ENCODE measurements at places on chromosomes 13 and 19. TPM values are rescaled to one million over a fixed set of nuclear protein-coding genes. Genes with fewer than 3 reads are reported as not detected.

- no peaks in the 10 kb centered on the region for H3K36me3 ChIP-seq
- H3K4me1 ChIP-seq, result no peaks in the 10 kb centered on the region
- no peak for DNase-seq
- no peaks in the 10 kb centered on the region for H3K27me3 ChIP-seq
- H3K4me3 ChIP-seq, result no peak overlapping the region
Observed at GRCh38 chr13:54884682-54885081, 1856.1 kb downstream of the OLFM4 start.

- H3K27ac ChIP-seq, result no peak overlapping the region
- peak overlapping the region; percentile 83 for H3K4me3 ChIP-seq
- peaks cover 10% of the 10 kb centered on the region for H3K4me1 ChIP-seq
- DNase-seq, result no peak
- H3K27me3 ChIP-seq, result peaks cover 35% of the 10 kb centered on the region
Observed at GRCh38 chr19:33063356-33063752, 1.3 kb downstream of the RHPN2 start.

DNA sequence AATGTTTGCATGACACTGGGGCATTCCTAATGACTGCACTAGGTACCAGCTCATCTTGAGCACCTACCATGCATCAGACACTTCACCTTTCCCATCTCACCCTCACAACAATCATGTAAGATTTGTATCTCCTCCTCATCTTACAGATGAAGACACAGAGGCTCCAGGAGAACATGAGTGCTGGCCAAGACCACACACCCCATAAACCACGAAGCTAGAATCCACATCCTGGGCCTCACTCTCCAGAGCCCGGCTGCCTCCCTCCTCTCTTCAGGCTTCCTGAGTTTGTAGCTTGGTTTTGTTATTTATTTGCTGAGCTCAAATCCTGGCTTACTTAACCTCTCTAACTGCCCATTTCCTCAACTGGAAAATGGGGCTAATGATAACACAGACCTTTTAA lies 25.9 kb downstream of the FAM216B start:
- H3K27me3 ChIP-seq, result peaks cover 2% of the 10 kb centered on the region
- H3K36me3 ChIP-seq, result no peaks in the 10 kb centered on the region
- H3K4me3 ChIP-seq, result no peak overlapping the region
- no peaks in the 10 kb centered on the region for H3K4me1 ChIP-seq
- no peak overlapping the region for H3K27ac ChIP-seq
- no peak for DNase-seq

DNA sequence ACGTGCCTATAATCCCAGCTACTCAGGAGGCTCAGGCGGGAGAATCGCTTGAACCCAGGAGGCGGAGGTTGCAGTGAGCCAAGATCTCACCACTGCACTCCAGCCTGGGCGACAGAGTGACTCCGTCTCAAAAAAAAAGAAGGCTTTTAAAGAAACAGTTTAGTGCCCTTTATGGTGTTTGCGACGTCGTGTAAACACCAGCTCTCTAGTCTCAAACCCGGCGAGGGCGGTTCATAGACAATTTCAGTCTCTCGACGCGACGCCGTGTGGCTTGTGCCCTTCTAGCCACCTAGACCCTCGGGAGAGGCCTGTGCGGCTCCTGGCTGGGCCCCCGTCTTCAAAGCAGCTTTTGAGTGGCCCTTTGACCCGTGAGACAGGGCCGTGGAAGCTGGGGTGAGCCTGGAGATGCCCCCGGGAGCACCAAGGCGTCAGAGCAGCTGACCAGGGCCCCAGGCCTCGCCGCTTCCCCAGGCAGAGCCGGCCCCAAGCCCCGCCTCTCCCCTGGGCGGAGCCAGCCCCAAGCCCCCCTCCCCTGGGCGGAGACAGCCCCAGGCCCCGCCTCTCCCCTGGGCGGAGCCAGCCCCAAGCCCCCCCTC lies 5.0 kb upstream of the MADCAM1 start:
- no peak for DNase-seq
- peaks cover 15% of the 10 kb centered on the region for H3K27me3 ChIP-seq
- H3K4me3 ChIP-seq, result no peak overlapping the region
- peaks cover 22% of the 10 kb centered on the region for H3K4me1 ChIP-seq
- H3K36me3 ChIP-seq, result peaks cover 5% of the 10 kb centered on the region

DNA sequence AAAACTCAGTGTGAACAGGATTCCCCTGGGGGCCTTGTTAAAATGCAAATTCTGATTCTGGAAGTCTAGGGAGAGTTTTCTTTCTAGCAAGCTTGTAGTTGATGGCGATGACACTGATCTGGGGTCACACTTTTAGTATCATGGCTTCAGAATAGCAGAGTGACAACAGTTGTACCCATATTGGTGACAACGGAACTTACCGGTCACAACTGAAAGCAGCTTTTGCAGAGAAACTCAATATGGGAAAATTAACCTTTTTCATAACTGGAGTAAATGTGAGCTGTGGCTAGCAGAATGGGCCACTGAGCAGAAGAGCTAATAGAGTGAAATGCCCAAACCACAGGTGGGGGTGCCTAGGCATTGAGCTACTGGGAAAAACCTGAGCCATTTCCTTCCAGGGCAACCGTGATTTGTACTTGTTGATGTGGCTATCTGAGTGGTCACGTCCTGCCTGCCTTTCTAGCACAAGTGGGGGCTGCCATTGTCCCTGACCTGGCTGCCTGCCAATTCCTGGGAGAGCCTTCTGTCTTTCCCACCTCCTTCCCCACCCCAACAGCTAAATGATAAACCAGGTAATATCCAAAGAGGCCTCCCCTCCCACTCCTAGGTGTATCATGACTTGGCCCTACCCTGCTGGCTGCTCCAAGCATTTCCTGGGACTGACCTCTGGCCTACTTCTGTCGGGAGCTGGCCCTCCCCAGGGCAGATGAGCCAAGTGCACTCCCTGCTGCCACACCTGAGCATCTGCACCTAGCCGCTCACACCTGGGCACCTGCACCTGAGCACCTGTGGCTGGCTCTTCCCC lies 1.7 kb upstream of the SLC10A2 start:
- peak overlapping the region; percentile 85 for H3K27ac ChIP-seq
- peaks cover 40% of the 10 kb centered on the region for H3K4me1 ChIP-seq
- H3K27me3 ChIP-seq, result no peaks in the 10 kb centered on the region
- H3K36me3 ChIP-seq, result no peaks in the 10 kb centered on the region
- DNase-seq, result no peak

GRCh38 chr19:18197941-18198340 lies 4.9 kb downstream of the MPV17L2 start:
- H3K27ac ChIP-seq, result no peak overlapping the region
- H3K36me3 ChIP-seq, result no peaks in the 10 kb centered on the region
- H3K27me3 ChIP-seq, result peaks cover 3% of the 10 kb centered on the region
- peaks cover 25% of the 10 kb centered on the region for H3K4me1 ChIP-seq
- no peak for DNase-seq

DNA sequence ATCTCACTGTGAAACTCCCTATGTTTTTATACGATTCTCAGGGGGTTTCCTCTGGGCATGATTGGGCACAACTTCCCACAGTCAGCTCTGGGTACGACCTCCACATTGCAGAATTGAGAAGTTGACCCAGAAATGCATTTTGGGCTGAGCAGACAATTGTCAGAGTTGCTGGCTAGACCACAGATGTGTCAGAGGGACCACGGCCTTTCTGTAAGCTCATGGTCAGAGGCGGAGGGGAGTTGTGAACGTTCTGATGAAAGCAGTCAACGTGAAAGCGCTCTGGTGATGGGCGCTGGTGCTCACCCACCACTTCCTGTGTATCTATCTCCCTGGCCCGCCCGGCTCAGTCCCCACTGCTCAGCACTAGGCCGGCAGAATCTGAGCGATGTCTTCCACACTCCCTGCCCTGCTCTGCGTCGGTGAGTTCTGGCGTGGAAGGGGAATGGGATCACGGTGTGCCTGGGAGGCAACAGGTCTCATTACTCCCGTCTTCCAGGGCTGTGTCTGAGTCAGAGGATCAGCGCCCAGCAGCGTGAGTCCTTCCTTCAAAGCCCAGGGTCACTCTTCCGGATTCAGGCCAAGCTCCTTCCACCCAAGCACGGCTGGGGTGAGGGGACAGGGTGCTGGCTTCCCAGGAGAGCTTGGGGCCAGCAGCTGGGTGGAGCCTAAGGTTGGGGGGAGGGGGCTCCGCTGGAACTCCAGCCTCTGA lies at the start of gene NCR1:
Gene NCR1, plus strand, starts transcription at position 346 of the 709 bp plus-strand sequence. Its CDS starts 40 bp downstream, at position 386.
- H3K4me1 ChIP-seq, result no peaks in the 10 kb centered on the region
- H3K36me3 ChIP-seq, result no peaks in the 10 kb centered on the region
- H3K27me3 ChIP-seq, result peaks cover 7% of the 10 kb centered on the region
- DNase-seq, result no peak

DNA sequence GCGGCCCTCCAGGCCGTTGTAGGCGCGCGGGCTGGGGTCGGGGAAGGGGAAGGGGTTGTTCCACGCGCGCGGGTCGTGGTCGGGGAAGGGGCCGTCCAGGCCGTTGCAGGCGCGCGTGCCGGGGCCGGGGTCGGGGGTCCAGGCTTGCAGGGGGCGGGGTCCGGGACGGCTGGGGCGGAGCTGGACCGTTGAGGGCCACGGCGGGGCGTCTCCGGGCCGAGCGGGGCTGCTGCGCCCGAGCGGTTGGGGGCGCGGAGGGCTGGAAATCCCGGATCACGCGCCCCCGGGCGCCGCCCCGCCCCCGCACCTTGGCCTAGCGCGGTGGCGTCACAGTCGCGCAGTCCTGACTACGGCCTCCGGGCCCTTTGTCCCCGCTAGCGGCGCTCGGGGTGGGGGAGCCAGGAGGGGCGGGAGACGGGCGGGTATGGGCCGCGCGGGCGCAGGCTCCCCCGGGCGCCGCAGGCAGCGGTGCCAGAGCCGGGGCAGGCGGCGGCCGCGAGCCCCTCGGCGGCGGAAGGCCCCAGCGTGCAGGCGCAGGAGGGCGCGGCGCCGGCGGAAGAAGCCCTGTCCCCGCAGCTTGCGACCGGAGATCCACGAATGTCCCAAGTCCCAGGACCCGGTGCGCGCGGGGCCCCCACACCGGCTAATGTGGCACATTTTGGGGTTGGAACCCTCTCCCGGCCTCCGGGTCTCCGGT lies 665 bp downstream of the GPX4 start:
- peak; percentile 64 for DNase-seq
- no peaks in the 10 kb centered on the region for H3K27me3 ChIP-seq
- peak overlapping the region; percentile 84 for H3K4me3 ChIP-seq

DNA sequence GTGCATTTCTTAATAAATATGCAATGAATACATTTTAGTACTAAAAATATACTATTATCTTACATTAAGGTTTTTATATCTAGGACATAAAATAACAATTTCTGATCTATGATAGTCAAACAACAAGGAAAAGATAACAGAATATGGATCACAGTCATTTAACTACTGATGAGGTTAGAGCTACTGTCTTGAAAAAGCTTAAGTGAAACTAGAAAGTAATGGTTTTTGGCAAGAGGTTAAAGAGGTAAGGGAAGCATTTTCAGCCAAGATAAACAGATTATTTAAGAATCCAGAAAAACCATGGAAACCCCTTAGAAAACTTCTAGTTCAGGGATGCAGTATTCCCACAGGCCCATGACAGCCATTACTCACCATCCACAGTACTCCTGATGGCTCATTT lies 787.4 kb downstream of the DACH1 start:
- no peak overlapping the region for H3K4me3 ChIP-seq
- H3K36me3 ChIP-seq, result no peaks in the 10 kb centered on the region
- H3K27ac ChIP-seq, result no peak overlapping the region
- peaks cover 9% of the 10 kb centered on the region for H3K4me1 ChIP-seq
- H3K27me3 ChIP-seq, result no peaks in the 10 kb centered on the region

GRCh38 chr13:28055357-28055756 lies 45.0 kb downstream of the FLT3 start:
- no peak overlapping the region for H3K27ac ChIP-seq
- no peaks in the 10 kb centered on the region for H3K36me3 ChIP-seq
- no peaks in the 10 kb centered on the region for H3K4me1 ChIP-seq
- H3K4me3 ChIP-seq, result no peak overlapping the region
- H3K27me3 ChIP-seq, result peaks cover 4% of the 10 kb centered on the region

ELSPBP1 gene
- total RNA-seq, result not detected

BRD4 gene
- 158 TPM for total RNA-seq

TMEM221 gene
- 0.71 TPM for total RNA-seq

ZNF723 gene
- not detected for total RNA-seq

PEAK3 gene
- total RNA-seq, result not detected

RDH8 gene
- not detected for total RNA-seq

Data from neural crest cell (in vitro differentiated cells).